NCI-H1105 treated with DMSO at 0.1 percent for 48 hours (cell line): ENCODE measurements at places on chromosomes 3 and 15.

- no peak for DNase-seq
Measured at GRCh38 chr3:159252274-159252673, 450.4 kb downstream of the MFSD1 start.

DNA sequence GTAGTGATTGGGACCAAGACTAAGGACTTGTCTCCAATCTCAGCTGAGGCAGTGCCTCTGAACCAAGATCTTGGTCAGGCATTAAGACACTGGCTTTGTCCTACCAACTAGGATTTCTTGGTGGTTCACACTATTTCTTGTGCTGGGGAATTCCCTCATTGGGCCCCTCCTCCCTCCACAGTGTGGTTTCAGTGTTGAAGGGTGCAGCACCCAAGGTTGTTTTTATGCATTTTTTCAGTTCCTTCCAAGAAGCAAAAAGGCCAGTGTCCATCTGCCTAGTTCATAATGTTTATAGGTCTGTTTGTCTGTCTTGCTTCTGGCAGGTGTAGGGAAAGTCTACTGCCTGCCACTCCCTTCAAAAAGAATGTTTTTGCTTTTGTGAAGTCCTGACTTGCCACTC is 10.6 kb upstream of the ITPKA start:
- DNase-seq = no peak

DNA sequence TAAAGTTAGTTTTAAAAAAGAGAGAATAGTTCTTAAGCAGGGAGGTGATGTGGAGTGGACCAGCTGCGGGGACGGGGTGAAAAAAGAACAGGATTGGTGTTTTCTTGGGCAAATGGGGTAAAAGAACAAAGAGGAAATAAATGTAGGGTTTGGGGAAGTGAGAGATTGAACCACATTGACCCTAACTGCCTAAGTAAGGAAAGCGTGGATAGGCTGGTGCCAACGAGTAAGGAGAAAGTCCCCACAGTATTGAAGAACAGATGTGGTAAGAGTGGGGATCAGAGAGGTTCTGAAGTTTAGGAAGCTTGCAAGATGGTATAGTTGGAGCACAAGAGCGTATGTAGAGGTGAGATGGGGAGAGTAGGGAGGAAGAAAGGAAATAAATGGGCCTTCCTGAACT is 17.0 kb downstream of the IREB2 start:
- DNase-seq = no peak

GRCh38 chr3:161498259-161498921 is 1.8 kb downstream of the OTOL1 start:
- no peak for DNase-seq

DNA sequence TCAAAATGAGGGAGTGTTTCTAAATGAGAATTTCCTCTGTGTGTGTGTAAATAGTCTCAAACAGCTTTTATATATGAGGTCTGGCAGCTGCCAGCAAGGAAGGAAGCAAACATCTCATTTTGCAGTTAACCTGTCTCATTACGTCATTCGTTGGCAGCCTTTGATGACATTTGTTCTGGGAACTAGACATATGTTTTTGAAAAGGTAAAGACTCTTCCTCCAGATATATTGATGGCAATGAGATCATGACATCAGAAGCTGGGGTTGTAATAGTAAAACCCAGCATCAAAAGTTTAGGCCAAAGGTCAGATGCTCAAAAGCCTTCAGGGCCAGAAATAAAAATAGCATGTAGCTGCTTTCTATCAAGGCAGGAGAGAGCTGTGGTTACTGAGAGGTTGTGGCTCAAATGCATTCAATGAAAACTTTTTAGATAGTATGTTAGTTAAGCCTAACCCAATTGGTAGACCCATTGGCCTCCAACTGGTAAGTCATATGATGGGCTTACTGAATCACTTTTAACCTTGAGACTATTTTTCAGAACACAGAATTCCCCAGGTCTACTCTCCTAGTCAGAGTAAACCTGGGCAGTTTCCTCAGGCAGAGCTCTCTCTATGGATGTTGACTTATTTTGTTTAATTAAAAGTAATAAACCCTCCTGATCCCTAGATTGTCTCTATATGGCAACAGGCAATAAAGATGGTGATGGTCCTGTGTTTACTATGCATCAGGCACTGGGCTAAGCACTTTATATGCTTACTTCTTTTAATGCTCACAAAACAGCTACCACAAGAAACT is 386.5 kb upstream of the CFAP20DC start:
- no peak for DNase-seq

DNA sequence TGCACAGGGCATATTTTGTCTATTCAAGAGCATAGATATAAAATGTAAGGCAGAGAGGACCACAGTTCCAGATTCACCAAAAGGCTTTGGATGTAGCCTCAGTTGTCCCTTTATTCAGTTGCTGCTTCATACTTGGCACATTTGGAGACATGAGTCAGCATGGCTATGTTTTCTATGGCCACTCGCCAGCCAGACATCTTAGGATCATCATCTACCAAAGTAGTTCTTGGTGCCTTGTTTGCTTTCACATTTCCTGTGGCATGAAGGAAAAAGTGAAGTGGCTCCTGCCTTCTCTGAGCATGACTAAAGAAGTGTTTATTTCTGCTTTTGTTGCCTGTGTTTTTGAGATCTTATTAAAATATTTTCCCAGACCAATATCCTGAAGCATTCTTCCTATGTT is 7.2 kb downstream of the SUSD5 start:
- no peak for DNase-seq

DNA sequence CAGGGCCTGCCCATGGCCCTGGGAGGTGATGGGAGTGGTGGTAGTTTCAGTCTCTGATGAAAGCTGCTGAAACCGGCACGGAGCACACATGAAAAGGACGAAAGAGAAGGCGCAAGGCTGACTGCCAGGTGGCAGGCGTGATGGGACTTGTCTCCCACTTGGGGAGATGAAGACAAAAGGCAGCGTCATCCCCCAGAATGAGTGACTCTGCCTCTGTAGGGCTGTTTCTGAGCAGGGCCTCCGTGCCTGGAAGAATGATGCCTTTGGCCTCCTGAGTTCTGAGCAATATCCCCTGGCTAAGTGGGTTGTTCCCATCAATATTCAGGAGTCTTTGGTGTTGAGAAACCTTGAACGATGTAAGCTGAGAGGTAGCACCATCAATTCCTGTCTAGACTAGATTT is 237.8 kb downstream of the OPA1 start:
- DNase-seq = peak; percentile 99

DNA sequence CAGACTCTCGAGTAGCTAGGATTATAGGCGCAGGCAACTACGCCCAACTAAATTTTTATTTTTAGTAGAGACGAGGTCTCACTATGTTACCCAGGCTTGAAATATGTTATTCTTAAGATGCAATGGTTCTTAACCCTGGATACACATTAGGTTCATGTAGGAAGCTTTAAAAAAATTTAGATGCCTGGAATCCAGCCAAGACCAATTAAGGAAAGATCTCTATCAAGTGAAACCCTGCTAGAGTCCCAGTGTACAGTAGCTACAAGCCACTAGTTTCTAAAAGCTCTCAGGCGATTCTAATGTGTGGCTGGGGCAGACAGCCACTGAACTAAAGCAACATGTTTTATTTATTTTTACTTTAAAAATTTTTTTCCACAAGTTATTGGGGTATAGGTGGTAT is 33.2 kb downstream of the TRIM69 start:
- peak; percentile 42 for DNase-seq

DNA sequence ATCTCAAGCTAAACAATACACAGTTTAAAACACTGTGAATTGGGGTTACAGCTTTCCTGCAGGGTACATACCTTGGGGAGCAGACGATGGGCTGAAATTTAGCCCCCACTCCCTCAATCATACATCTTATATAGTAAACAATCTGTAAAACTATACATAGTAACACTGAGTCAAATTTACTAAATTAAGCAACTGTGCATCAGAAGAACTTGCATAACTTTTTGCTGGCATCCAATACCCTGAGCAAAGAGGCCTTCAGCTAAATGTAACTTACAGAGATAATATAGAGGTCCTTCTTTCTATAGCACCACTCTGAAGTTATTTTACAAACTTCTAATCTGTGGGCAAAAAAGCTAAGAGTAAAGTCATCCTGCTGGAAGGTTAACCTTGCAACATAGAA is 603.6 kb upstream of the TGFBR2 start:
- DNase-seq = no peak
